HCT116 (cell line): ENCODE measurements at places on chromosomes 3 and 15.

DNA sequence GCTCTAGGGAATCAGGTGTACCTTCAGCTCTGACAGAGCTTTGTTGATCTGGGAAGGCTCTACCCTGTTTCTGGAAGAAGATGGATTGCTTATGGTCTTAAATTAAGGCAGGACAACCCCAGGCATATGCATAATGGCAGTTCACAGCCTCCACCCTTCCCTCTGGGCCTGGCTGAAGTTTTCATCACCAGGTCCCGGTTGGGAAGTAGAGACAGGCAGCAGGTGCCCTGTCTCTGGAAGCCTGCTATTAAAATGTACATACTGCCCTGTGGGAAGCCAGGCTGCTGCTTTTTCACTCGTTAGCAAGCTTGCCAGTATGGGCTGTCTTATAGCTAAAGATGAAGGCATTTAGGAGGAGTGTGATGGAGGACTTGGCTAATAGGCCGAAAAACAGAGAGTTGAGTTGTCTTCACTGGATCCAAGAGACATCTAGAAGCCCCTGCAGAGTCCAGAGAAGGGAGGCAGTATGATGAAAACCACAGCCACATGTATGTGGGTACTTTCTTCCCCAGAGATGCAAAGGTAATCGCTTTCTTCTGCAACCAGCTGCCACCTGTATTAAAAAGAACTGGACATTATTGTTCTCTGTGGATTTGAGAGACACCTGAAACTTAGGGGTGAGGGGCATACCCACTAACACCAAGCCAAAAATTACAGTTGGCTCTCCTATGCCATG, 34.4 kb downstream of the ABHD2 start:
- no peak for DNase-seq

- no peak for DNase-seq
Observed at GRCh38 chr3:64438812-64439211, 213.5 kb upstream of the PRICKLE2 start.

DNA sequence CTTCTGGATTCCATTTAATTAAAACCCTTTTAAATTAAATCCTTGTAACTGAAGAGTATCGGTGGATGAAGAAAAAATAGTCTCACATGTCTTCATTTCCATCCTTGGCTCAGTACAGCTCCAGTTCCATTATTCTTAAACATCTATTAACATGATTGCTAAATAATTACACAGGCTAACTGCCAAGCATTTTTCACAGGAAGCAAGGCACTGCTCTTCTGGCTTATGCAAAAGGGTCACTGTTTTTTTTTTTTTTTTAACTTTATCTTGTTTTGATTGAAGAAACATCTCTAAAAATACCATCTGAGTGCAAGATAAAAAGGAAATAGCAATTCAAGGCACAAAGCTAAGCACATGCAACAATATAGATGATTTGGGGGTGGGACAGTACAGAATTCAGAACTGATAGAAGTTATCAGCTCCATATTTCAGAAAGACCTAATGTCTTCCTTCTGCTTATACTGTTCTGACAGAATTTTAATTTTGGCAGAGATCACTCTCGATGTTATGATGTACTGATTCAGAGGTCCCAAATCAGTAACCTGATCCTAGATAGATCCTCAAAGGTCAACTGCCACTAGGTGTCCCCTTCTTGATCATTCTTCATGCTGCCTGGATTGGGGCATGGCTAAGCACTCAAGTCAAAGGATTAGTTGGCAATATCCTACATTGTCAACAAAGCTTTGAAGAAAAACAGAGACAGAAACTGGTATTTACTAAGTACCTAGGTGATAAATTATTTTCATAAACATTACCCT, 57.8 kb upstream of the ACTC1 start:
- DNase-seq: no peak

- DNase-seq: no peak
Observed at GRCh38 chr3:5039585-5039984, 60.3 kb downstream of the BHLHE40 start.

DNA sequence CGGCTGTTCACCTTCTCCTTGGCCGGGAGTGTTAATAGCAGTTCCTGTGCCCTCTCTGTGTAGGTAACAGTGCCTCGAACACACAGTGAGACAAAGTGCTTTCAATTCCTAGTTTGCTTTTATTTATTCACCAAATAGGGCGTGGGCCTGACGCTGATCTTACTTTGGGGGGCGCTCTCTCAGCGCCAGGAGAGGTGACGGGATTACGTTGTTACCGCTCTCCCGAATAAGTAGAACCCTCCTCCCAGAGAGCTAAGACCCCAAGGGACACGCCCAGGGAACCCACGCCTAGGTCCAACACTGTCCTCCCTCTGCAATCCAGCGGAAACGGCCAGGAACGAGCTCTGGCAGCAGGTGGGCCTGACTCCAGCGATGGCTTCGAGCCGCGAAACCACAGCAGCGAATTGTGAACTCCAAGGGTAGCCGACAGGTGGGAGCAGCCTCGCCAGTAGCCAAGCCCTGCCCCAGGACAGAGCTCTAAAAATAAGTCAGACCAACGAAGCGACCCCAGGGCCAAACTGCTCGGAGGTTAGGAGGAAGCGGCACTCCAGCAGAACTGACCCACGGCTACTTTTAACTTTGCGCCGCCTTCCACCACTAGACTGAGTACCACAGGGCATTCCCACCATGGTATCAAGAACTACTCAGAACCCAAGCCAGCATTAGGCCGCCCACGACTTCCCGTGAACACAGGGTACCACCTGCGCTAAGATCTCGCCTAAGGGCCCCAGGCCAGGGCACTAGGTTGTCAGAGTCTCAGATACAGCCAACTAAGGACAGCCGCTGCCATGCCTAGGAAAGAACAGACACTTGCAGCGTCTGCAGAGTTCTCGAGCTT, 1.6 kb upstream of the SIN3A start:
- DNase-seq: peak; percentile 21

GRCh38 chr15:89360294-89360971, 25.8 kb upstream of the POLG start:
- no peak for DNase-seq
